Lung (tissue), 17 donors: ENCODE measurements at places on chromosomes 3 and 15.

GRCh38 chr15:92611995-92612745 lies 43.4 kb downstream of the FAM174B start:
- no peak for DNase-seq

DNA sequence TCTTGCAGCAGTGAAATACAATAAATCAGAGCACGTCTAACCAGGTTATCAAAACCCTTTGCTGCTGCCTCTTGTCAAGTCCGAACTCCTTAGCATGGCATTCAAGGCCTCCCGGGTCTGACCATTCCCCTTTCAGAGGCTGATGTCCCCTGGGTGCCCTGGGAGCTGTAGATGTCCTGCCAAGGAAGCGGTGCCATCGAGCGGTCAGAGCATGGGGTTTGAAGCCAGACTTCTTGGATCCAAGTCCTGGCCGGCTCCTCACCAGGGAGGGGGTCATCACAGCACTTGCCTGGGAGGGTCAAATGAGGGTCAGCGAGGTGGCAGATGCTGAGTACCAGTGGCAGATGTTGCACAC lies 496 bp downstream of the TF start:
- no peak for DNase-seq

DNA sequence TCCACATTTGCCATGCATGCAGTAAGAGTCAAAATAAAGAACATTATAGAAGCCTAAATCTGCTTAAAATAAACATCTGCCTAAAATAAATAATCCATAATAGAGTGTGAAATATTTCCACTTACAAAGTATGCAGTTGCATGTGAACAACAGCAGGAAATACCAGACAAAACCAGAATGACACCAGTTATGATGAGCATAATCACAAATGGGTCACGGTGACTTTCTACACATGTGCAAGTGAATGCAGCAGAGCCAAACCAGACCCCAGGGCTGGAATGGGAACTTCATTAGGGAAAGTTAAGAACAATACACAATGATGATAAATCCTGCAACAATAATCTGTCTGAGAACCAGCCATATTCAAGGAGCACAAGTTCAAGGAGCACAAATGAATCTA lies 615.5 kb downstream of the ROBO2 start:
- peak; percentile 51 for DNase-seq

- DNase-seq = peak; percentile 49
Measured at GRCh38 chr3:178382449-178383061, 153.7 kb upstream of the KCNMB2 start.

DNA sequence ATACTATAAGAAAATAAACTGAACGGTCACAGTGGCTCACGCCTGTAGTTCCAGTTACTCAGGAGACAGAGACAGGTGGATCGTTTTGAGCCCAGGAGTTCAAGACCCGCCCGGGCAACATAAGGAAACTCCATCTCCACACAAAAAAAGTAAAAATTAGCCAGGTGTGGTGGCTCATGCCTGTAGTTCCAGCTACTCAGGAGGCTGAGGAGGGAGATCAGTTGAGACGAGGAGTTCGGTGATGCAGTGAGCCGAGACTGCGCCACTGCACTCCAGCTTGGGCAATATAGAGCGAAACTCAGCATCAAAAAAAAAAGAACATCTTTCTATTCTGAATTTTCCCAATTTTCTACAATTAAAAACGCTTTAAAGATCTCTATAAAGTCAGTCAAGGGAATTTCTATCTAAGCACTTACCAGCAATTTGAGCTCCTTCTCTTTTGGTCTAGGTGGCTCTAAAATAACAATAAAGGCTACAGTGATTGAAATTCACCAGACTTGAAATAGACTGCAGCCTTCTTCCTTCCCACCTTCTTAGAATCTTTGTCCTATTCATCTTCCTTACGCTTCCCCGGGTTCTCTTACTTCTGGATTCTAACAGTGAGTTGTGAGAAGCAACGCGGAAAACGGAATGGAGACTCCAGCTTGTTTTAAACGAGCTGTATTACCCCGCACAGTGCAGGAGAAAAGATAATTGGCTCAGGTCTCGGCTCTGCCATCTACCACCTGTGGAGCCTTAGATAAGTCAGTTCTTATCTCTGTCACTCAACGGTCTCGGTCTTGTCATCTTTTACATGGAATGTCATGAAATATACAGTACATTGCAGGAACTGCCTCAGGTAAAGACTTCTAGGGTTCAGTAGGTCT lies 812 bp upstream of the SEC62 start:
- DNase-seq = no peak

DNA sequence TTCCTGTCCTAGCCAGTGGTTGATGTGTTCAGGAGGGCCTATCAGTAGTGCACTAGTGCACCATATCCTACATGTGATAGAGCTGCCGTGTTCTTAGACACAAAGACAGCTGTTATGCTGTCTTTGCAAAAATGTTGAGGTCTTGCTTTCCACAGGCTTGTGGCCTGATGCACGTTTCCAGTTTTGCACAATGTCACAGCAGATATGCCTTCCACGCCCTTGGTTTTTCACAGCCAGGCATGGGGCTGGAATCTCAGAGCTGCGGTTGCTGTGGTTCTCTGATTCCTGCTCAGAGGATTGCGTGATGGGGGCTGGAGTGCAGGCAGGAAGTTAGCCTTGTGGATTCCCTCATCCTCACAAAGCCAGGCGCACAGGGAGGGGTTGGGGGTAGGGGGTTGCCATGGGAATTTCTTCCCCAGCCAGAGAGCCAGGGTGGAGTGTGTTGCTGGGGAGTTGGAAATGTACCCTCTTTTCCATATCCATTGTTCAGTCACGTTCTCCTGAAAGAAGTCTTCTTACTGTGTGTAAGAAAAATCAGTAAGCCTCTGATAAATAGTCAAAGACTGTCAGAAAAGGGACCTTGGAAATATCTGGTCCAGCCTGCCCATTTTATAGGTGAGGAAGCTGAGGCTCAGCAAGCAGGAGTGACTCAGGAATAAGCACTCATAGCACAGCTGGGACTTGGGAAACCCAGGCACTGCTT lies 79.4 kb downstream of the SMAD3 start:
- DNase-seq = peak; percentile 29
